ENCODE measurements at places on chromosomes 6 and 20.

- DNase-seq = no peak
Measured at GRCh38 chr20:38109591-38110524, 55.2 kb downstream of the TGM2 start.

- DNase-seq = no peak
Measured at GRCh38 chr6:17473554-17473953, 80.2 kb downstream of the CAP2 start.

GRCh38 chr6:83717809-83718208 is 8.9 kb upstream of the SNAP91 start:
- DNase-seq = no peak

- no peak for DNase-seq
Measured at GRCh38 chr6:162493917-162494316, 233.6 kb downstream of the PRKN start.

GRCh38 chr6:85496009-85496579 is 46.2 kb downstream of the NT5E start:
- DNase-seq = no peak

DNA sequence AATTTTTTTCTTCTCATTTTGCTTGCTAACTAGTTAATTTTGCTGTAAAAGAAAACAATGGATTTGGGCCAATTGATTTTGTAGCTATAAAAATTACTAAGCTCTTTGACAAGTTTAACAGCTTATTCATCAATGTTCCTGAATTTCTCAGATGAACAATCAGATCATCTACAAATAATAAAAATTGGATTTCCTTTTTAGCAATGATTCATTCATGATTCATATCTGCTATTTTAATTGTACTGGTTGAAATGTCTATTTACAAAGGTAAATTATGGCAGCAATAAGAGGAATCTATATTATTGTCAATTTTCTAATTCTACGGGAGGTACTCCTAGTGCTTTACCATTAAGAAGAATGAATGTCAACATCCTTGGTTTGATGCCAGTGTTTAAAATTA is 178.8 kb upstream of the BTBD3 start:
- no peak for DNase-seq

- no peak for DNase-seq
Measured at GRCh38 chr20:45416917-45417316, 976 bp downstream of the PIGT start.

- no peak for DNase-seq
Measured at GRCh38 chr6:47231151-47231550, 78.6 kb downstream of the TNFRSF21 start.

- no peak for DNase-seq
Measured at GRCh38 chr6:137882225-137882961, 15.3 kb downstream of the TNFAIP3 start.

GRCh38 chr20:58828136-58828535 is 22.6 kb downstream of the GNAS-AS1 start:
- no peak for DNase-seq

- DNase-seq = no peak
Measured at GRCh38 chr6:97262676-97263075, 20.3 kb downstream of the MMS22L start.

DNA sequence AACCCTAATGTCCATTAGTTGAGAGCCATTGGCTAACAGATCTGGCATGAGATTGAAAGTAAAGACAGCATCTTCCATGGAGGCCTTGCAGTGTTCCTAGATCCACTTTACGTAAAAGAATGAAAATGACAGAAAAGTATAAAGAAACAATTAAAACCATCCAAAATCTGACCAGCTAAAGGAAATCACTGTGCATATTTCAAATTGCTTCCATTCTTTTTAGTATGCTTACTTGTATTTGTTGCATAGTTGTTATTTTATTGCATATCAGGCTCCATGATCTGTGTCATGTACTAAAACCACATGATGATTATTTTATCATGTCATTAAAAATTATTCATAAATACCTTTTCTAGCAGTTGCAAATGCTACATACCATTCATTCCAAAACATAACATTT is 67.9 kb downstream of the GCLC start:
- DNase-seq = no peak

GRCh38 chr20:21505810-21506530 is 7.9 kb downstream of the NKX2-2 start:
- DNase-seq = peak; percentile 45

DNA sequence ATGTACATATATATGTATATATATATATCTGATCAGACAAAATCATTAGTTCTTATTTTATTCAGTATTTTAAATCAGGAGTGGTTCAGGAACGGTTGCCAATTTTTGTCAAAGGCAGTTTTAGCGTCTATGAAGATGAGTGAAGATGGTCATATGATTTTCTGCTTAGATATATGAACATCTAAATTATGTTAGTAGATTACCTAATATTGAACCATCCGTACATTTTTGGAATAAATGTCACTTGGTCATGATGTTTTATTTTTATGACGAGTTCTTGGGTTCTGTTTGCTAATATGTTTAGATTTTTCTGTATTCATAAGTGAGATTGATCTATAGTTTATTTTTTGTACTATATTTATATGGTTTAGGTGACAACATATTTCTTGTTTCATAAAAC is 3.3 kb downstream of the TMEM244 start:
- no peak for DNase-seq

GRCh38 chr6:160298121-160298520 is 39.5 kb upstream of the SLC22A2 start:
- DNase-seq = no peak

DNA sequence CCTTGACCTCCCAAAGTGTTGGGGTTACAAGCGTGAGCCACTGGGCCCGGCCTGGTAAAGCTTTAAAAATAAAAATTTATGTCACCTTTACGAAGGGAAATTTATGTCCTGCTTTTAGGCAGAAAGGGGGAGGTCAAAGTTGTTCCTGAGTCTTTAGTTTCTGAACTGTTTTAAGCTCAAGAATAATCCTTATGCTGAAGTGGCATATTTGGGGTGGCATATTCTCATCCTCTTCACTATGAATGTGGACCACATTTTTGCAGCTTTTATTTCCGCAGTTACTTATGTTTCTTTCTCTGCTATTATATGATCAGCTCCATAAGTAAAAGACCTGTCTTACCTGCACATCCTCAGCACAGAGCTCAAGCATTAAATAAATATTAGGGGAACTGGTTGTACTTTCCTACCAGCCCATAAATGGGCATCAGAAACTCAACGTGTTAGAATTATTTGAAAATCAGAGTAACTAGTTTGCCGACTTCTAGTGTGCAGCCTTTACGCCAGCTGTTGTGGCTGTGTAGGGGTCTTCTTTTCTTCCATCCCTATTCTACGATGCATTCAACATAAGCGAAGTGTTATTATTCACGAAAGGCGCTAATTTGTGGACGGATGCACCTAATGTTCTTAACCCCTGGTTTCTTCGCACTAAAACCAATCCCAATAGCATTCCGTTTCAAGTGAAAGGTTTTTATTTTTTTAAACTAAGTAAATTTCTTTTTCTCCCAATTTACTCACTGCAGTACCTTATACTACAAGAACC is 867 bp upstream of the AKAP7 start:
- DNase-seq = no peak

- no peak for DNase-seq
Measured at GRCh38 chr6:137949686-137950390, 82.8 kb downstream of the TNFAIP3 start.

DNA sequence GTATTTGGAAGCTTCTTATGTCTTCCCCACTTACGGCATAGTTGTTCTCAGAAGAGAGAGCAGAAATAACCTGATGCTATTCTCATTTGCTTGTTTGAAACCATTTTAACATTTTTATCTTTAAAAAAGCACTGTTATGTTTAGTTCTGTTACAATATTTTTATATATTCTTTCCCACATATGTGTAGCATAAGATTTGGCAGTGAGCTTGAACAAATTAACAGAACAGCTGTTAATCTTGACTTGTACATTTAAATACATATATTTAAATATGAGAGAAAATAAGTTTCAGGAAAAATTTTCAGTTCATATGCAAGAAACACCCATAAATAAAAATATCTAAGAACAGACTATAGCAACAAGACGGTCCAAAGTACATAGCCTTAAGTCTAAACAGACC is 431.7 kb upstream of the IRAK1BP1 start:
- DNase-seq = no peak

DNA sequence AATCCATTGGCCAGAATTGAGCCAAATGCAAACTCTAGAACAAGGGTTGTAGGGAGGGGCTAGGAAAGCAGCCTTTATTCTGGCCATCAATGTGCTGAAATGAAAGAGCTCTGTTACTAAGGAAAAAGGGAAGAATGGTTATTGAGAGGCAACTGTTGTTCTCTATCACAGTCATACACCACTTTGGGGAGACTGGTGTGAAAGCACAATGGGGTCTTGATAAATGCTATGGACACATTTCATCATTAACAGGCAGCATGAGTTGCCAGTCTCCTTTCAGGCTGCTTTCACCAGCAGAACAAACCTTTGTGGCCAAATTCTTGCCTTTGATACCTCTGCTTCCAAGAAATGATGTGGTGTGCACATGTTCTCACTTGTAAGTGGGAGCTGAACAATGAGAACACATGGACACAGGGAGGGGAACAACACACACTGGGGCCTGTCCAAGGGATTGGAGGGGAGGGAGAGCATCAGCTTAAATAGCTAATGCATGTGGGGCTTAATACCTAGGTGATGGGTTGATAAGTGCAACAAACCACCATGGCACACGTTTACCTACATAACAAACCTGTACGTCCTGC is 86.2 kb downstream of the CDS2 start:
- DNase-seq = no peak

- peak; percentile 9 for DNase-seq
Measured at GRCh38 chr20:4817230-4817671, 95.5 kb downstream of the PRND start.

DNA sequence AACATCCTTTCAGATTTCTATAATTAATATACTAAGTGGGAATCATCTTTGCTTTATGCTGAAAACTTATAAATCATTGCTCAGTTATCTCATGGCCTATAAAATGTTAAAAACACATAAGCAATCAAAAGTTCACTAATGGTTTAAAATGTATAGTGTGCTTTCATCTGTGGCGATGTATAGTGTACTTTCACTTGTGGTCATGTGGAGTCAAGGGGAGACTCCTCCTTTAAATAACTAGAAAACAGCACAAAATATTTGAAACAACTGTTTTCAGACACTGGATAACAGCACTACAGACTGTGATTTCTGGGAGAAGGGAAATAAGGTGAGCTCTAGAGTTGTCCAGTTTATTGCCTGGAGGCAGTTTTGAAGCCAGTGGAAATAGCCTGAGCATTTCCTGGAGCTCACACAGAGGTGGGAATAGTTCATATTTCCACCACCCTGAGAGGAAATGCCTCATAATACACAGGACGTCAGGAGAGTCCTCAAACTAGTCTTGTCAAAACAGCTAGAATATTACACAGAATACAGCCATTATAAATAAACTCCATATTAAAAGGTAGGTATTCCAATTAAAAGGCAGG is 89.4 kb downstream of the CEP162 start:
- no peak for DNase-seq

- DNase-seq = no peak
Measured at GRCh38 chr6:111663692-111664564, 58.2 kb upstream of the TRAF3IP2 start.

DNA sequence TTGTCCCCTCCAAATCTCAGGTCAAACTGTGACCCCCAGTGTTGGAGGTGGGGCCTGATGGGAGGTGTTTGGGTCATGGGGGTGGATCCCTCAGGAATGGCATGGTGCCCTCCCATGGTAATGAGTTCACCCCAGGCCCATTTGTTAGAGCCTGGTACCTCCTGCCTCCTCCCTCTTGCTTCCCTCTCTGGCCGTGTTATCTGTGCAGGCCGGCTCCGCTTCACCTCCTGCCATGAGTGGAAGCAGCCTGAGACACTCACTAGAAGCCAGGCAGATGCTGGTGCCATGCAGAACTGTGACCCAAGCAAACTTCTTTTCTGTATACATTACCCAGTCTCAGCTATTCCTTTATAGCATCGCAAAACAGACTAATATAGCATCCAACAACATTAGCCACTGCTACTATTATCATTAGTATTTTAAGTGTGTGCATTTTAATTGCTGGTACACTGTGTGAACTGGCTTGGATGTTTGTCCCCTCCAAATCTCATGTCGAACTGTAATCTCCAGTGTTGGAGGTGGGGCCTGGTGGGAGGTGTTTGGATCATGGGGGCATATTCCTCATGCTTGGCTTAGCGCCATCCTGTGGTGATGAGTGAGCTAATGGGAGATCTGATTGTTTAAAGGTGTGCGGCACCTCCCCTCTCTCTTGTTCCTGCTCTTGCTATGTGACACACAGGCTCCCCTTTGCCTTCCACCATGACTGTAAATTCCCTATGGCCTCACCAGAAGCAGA is 12.2 kb upstream of the OSER1 start:
- peak; percentile 36 for DNase-seq

Data from hematopoietic multipotent progenitor cell treated with erythropoietin and hydrocortisone succinate and interleukin-3 and kit ligand, for 8 days (in vitro differentiated cells).